Effector CD8-positive, alpha-beta T cell (primary cell): ENCODE measurements at places on chromosomes 12 and 14.

DNA sequence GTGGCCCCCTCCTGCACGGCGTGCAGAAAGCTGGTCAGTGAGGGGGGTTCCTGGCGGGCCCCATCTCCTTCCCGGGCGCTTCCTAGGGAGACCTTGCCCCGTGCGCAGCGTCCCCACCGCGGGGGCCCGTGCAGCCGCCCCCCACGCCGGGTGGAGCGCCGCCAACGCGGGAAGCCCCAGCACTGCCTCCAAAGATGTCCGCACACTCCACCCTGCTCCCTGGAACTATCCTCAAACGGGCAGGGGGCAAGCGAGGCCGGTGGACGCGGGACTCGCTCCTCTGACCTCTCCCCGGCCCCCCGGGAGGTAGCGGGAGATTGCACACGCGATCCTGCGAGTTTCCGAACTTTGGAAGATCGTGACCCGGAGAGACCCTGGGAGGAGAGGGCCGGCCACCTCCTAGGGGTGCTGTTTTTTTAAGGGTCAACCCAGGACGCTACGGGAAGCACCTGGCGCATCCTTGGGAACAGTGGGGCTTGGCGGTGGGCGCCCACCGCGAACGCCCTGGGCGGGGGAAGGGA lies 1.5 kb upstream of the FZD10 start:
- DNase-seq: no peak

DNA sequence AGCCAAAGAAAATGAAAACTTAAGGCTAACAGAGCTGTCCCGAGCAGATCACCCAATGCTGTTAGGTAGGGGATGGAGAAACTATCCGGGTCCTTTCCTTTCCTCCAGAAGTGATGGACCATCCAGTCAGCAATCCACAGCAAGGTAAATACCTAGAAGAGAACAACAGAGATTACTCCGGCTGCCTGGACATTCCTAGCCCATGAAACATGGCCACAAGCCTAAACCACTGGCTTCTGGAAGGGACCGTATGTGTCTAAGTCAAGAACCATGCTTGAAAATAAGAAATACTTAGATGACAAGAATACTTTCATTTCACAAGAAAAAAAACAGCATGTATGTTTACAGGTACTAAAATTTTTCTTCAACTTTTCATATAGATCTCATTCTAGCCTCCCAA lies 152.9 kb downstream of the SLC41A2 start:
- DNase-seq: no peak

DNA sequence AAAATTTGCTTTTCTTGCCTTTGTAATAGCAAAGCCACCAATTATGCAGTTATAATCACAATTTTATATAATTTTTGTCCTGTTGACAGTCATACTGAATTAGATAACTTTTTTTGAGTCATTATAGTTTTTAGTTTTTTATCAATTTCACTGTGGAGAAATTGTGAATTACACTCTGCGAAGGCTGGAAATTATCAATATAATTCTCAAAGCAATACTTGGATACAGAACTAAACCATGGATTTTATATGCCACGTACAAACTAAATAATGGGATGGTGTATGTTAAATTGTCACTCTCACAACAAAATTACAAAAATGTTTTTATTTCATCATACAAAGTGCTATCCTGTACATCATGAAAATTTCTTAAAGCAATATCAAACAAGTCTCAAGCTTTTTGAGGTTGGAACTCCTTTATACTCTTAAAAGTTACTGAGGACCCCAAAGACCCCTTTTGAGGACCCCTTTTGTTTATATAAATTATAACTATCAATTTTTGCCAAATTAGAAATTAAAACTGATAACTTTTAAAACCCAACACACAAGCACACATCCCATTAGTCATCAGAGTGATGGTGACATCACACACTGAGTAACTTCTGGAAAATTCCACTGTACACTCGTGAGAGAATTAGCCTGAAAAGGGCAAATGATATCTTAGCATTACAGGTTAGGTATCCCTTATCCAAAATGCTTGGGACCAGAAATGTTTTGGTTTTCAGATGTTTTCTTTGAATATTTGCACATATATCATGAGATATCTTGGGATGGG lies 19.8 kb upstream of the AQP2 start:
- DNase-seq: no peak

DNA sequence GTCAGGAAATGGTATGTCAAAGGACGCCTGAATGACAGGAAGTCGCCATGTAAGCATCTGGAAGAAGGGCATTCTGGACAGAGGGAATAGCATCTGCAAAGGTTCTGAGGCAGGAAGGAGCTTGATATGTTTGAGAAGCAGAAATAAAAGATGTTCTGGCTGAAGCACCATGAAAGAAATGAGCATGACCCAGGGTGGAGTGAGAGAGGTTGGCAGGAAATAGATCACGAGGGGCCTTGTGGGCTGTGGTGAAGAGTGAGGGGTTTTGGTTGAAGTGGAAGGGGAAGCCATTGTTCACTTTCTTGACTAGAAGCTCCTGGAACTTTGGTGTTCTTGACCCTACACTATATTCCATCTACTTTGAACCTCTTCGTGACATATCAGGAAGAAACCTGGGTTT lies 99.4 kb upstream of the PARP11 start:
- DNase-seq: no peak

- no peak for DNase-seq
Observed at GRCh38 chr12:32997471-32997870, 100.9 kb upstream of the PKP2 start.

DNA sequence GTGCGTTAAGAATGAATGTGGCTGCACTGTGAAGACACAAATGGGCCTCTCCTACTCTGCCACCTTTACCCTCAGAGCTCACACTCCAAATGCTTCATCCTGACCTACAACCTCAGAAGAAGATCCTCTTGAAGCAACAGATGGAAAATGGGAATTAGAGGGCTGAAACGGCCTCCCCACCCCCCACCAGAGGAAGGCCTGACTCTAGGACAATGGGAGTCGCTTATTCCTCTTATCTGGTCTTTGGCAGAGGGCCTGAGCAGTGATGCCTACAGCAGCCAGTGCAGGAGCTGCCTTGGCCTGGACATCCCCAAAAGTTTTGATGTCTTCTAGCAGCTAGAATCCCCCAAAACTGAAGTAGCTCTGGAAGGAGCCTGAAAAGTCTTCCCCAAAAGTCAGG lies 29.2 kb downstream of the BTBD7 start:
- no peak for DNase-seq

DNA sequence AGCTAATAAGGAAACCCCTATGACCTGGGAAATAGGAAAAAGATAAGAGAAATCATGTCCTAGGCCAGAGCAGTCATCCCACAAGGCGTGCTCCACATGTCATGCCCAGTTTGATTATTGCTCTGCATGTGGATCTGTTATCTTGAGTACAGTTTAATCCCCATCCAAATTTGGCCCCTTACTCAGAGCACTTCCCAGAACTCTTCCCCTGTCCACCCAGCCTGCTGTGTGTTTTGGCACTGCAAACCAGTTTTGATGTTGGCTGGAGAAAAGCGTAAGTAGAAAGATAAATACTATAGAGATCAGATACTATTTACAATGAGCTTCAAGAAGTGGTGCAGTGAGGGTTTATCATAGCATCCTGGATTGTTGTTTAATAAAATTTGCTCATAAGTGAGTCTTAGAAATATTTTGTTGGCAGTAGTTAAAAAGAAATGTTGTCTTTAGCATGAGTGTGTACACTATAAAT lies 83.8 kb downstream of the PTPRB start:
- no peak for DNase-seq

- DNase-seq: no peak
Observed at GRCh38 chr12:26678697-26679660, 154.0 kb downstream of the ITPR2 start.

- no peak for DNase-seq
Observed at GRCh38 chr14:68807148-68807600, 14.3 kb upstream of the ZFP36L1 start.

DNA sequence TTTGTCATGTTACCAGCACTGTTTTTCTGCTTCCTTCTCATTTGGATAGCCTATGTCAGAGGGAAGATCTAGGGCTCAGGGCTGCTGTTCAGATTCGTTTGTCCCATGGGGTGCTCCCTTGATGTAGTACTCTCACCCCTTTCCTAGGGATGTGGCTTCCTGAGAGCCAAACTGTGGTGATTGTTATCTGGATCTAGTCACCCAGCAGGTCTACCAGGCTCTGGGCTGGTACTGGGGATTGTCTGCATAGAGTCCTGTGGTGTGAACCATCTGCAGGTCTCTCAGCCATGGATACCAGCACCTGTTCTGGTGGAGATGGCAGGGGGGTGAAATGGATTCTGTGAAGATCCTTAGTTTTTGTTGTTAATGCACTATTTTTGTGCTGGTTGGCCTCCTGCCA lies 5.5 kb upstream of the SERPINA11 start:
- no peak for DNase-seq

GRCh38 chr12:47082283-47082682 lies 2.5 kb upstream of the AMIGO2 start:
- no peak for DNase-seq

GRCh38 chr14:64363265-64363846 lies 24.8 kb upstream of the MTHFD1 start:
- DNase-seq: no peak

DNA sequence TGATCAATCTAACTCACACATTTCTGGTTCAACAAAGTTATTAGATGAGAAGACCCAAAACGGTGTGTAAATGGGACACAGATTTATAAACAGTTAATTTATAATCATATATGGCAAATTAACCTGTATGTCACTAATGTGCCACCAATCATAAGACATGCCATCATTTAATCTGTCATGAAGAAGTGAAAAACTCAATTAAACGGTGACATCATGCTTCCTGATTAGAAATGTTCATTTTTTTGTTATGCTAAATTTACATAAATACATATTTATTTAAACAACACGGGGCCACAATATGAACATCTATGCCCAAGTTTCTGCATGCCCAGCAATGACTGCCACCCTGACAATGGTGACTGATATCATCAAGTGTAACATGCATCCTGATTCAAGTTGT lies 164.1 kb upstream of the EEA1 start:
- DNase-seq: no peak

- no peak for DNase-seq
Observed at GRCh38 chr12:19068137-19068536, 61.4 kb upstream of the PLEKHA5 start.

- DNase-seq: no peak
Observed at GRCh38 chr12:58026426-58026825, 85.1 kb downstream of the ATP23 start.

DNA sequence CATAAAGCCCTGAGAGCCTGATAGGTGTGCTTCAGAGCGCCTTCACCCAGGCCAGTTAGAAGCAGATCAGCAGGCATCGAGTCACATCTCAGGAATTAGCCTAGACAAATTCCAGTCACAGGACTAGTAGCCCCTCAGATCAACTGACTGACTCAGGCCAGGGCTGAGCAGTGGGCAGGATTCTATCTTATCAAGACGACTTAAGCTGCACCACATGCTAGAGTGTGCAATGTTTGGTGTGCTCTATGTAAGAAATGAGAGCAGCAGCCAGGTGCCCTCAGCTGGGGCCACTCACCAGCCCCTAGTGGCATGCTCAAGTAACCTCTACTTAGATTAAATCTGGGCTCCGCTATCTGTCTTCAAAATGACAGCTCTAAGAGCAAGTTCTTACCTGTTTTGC lies 19.7 kb upstream of the NGB start:
- DNase-seq: no peak

DNA sequence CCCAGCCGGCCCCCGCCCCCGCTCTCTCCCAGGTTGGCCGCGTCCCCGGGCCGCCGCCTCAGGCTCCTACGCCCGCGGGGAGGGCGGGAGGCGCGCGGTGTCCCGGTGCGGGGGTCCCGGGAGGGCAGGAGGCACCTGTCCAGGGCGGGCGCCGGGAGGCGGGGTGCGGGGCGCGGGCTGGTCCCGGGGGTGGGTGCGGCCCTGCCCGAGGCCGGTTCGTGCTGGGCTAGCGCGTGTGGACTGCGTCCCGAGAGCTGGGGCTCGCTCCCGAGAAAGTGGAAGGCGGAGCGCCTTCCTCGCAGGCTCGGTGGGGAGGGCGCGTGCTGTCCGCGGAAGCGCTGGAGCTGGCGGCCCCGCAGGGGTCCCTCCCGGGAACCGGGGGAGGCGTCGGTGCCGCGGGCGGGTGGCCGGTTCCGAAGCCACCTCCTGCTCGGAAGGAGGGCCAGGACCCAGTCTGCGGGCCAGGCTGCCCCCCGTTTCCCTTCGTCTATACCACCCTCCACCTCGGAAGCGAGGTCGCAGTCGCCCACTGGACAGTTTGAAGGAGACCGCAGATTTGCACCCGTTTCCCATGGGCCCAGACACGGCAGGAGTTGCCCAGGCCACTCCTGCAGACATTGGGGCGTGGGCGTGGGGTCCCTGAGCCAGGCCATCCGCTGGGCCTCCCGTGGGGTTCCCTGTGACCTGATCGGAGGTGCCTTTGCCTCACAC lies 636 bp downstream of the ZFYVE21 start:
- DNase-seq: no peak

DNA sequence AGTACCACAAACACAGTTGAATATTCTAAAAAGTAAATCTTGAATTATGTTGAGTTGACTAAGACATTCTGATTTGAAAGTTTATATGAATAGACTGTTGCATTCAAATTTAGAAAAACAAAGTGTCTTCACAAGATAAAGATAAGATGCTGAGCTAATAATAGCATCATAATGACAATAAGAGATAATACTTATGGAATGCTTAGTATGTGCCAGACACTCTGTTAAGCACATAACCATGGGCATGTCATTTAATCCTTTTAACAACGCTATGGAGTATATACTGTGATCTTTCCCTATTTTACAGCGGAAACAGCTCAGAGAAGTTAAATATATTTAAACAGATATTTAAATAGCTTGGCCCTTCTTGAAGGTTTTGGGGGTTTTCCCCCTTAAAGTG lies 163.4 kb downstream of the SRGAP1 start:
- no peak for DNase-seq

DNA sequence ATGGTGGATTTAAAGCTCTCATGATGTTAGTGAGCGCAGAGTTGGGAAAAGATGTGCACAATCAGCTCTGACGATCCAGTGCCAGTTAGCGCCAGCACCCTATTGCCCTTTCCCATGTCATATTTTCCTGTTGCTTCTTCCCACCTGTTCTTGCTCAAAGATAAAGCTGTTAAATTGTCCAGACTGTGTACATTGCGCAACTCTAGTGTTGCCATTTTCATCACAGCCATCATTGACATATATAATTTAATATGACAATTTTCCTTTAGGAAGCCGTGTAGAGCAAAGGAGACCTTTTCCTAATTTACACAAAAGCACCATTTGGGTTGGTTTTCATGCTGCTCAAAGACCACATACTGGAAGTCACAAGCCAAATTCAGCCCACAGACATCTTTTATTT lies 5.7 kb upstream of the C12orf42 start:
- no peak for DNase-seq

GRCh38 chr12:67202011-67202677 lies 67.0 kb upstream of the CAND1 start:
- no peak for DNase-seq

GRCh38 chr12:31507966-31508365 lies 83.0 kb downstream of the DENND5B start:
- no peak for DNase-seq

- no peak for DNase-seq
Observed at GRCh38 chr12:1731019-1731687, 40.3 kb downstream of the ADIPOR2 start.

GRCh38 chr12:19217446-19217845 lies 87.9 kb downstream of the PLEKHA5 start:
- DNase-seq: no peak
